ENCODE measurements at places on chromosomes 16 and 17.

DNA sequence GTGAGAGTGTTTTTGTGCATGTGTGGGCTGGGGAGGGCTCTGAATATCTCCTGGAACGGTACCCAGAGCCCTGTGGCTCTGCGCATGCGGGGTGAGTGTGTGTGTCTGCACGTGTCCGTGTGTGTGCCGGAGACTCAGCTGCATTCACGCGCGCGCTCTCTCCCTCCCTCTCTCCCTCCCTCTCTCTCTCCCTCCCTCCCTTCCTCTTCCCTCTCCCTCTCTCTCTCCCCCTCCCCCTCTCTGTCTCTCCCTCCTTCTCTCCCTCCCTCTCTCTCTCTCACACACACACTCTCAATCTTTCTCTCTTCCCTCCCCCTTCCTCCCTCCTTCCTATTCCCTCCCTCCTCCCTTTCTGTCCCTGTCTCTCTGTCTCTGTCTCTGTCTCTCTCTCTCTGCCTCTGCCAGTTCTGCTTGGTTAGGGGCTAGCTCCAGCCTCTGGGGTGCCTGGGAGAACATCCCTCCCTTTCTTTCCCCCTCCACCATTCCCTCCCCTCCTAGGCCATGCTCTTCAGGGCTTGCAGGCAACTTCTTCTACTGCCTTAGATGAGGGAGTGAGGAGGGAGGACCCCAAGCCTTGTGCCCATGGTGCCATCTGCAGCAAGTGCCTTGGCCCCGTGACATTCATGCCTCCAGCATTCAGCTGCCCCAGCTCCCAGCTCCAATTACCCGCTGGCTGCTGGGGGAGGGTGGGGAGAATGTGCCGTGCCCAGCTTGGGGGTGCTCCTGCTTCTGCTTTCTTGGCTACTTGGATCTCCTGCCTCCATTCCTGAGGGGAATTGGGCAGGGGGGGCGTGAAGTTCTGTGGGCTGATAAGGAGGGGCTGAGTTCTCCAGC is 6.4 kb downstream of the THRA start:
- DNase-seq: peak; percentile 41

- DNase-seq: no peak
These were observed 99.6 kb downstream of the ADCY9 start for GRCh38 chr16:4016658-4017057.

DNA sequence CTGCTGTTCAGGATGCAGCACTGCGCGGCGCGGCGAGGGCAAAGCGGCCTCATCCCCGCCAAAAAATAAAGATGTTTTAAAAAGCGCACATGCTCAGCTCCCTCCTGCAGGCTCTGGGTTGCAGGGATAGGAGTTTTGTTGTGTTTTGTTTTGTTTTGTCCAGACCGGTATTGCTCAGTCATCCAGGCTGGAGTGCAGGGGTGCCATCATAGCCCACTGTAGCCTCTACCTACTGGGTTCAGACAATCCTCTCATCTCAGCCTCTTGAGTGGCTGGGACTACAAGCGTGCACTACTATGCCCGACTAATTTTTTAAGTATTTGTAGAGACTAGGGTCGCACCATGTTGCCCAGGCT is 636 bp downstream of the WWOX start:
- DNase-seq: no peak

- DNase-seq: no peak
These were observed 26.5 kb downstream of the HELZ start for GRCh38 chr17:67218385-67218950.

GRCh38 chr16:2180962-2181923 is 15.2 kb downstream of the CASKIN1 start:
- DNase-seq: no peak

DNA sequence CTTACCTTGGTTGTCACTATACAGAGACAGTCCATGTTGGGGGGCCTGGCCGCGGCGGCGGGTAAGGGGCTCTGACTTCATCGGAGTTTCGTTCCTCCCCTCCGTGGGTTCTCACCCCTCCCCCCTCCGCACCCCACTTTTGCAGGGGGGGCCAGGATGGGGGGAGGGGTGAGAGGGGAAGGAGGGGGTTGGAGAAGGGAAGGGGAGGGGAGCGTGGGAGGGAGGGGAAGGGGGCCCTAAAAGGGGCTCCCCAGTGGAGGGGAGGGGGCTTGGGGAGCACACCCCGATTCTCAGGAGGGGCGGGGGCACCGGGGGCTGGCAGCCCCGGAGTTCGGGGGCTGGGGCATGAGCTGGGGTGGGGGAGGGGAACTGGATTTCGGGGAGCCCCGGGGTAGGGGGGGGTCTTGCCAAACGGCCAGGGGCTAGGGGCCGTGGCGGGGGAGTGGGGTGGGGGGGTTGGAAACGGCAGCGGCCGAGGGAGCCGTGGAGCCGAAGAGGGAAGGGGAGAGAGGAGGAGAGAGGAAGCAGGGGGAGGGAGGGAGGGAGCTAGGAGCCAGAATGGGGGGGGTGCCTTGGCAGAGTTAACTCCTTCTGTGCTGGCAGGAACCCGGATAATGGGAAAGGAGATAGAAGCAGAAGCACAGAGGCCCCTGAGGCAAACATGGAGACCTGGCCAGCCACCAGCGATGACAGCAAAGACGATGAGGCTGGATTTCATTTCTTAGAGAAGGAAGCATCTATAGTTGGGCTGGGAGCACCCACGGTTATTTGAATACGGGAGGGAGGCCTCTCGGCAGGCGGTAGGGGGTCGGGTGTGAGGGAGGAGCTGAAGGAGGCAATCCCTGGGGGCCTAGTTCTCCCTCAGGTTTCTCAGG is 2.3 kb downstream of the DLG4 start:
- DNase-seq: no peak

DNA sequence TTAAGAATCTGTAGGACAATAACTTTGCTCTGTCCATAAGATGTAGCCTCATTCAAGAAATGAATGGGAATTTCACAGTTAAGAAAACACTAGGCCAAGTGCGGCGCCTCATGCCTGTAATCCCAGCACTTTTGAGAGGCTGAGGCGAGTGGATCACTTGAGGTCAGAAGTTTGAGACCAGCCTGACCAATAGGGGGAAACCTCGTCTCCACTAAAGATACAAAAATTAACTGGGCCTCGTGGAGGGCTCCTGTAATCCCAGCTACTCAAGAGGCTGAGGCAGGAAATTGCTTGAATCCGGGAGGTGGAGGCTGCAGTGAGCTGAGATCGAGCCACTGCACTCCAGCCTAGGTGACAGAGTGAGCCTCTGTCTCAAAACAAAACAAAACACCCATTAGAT is 19.9 kb upstream of the RSL1D1 start:
- DNase-seq: no peak

DNA sequence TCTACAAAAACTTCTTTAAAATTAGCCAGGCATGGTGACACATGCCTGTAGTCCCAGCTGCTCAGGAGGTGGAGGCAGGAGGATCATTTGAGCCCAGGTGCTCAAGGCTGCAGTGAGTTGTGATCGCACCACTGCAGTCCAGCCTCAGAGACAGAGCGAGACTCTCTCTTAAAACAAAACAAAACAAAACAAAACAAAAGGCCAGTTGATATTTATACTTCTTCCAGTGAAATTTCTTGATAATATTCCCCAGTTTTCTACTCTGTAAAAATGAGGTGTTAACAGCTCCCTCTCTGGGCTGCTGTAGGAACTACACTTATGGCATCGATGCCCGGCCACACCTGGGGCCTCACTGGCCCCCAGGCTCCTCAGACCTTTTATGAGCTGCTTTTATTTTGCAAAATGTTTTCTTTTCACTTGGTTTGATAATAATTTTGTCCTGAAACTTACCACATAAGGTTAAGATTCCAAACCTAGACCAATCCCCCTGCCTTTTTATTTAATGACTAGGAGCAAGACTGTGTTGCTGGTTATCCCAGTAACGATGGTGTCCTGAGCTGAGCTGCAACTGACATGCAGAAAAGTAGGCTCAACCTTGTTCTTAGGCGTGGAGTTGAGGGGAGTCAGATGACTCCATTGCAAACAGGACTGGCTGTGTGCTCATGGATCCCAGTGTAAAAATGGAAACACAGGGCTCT is 17.6 kb downstream of the MAPK8IP3 start:
- no peak for DNase-seq

DNA sequence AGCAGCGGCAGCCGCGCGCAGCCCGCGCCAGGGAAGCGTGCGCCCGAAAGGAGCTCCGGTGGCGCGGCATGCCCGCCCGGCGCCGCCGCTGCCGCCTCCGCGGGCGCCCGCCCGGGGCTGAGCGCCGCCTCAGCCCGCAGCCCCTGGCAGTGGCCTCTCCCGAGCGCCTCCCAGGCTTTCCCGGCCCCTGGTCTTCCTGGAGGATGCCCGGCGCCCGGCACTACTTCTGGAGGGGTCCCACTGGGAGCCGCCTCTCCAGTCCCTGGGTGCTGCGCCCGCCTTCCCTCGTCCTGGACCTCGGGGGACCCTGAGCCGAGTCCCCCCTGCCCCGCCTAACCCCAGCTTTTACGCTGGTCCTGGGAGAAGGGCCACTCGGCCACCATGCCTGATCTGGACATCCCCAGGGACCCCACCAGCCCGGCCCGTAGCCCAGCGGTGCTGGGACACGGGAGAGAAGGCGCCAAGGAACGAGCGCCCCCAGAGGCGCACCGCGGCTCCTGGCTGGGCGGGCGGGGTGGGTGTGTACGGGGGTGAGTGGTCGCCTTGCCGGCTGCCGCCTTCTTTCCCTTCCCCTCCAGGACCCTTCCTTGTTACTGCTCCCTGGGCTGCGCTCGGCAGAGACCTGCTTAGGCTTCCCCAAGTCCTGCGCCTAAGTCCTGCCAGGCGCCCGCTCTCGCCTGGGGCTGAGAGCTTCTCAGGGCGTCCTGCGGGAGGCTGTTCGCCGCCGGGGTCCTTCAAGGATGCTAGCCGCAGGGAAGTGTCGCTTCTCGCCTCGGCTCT is 704 bp downstream of the ASIC2 start:
- no peak for DNase-seq
